ENCODE measurements at places on chromosomes 2 and 18. TPM values are rescaled to one million over a fixed set of nuclear protein-coding genes. Genes with fewer than 3 reads are reported as not detected.

DNA sequence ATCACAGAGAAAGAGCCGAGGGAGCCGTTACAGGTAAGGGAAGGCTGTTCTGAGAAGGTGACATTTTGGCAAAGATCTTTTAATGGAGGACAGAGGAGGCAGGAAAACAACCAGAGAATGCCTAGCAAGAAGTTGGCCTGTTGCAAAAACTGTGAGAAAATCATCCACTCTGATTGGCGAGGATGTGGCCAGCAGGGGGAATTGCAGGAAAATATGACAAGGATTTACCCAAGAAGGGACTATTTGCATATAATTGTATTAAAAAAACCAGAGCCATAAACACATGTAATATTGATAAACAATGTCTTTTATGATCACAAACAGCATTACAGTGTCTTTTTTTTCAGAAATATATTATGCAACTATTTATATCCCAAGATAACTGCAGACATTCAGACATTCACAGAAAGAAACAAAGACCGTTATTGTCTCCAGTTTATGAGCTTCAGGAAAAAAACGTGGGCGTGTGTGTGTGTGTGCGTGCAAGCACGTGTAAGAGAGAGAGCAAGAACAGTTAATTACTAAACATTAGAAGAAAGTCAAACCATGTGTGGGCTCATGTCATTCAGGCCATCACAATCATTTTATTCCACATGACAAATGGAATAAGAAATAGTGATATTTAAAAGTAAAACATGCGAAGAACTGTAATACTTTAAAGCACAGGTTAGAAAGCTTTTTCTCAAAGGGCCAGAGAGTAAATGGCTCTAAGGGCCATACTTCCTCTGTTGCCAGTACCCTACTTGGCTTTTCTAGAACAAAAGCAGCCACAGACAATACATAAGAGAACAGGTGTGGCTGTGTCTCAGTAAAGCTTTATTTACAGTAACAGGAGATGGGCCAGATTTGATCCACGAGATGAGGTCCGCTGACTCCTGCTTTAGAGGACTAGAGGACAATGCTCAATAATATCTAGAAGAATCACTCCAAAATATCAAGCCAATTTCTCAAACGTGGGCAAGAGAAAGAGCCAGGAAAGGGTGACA lies 324.1 kb downstream of the DLGAP1 start:
- DNase-seq = peak; percentile 24

DNA sequence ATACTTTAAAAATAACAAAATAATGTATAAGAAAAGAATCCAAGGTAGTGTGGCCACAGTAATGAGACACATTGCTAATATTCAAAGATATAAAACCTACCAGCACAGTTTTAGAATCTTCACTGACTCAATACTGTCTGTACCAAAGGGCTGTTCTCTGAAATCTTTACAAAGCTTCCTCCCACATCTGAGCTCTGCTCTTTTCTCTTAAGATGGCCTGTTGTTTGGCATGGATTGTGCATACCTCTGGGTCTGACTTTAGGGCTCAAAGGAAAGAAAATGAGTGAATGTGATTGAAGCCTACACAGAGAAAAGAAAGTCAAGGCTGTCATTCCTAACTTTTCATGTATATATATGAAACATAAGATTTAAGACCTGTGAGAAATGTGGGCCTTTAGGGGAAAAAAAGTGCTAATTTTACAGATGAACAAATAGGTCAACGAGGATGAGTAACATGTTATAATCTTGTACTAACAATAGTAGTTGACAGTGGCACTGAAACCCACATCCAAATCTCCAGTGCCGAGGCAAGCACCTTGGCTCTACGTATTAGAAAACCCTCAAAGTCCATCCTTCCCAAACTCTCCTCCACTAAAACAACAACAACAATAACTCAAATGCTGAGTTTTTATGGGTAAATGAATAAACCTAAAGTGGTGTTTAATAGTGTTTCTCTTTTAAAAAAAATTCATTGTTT lies 114.2 kb downstream of the ZNF521 start:
- DNase-seq = no peak

DNA sequence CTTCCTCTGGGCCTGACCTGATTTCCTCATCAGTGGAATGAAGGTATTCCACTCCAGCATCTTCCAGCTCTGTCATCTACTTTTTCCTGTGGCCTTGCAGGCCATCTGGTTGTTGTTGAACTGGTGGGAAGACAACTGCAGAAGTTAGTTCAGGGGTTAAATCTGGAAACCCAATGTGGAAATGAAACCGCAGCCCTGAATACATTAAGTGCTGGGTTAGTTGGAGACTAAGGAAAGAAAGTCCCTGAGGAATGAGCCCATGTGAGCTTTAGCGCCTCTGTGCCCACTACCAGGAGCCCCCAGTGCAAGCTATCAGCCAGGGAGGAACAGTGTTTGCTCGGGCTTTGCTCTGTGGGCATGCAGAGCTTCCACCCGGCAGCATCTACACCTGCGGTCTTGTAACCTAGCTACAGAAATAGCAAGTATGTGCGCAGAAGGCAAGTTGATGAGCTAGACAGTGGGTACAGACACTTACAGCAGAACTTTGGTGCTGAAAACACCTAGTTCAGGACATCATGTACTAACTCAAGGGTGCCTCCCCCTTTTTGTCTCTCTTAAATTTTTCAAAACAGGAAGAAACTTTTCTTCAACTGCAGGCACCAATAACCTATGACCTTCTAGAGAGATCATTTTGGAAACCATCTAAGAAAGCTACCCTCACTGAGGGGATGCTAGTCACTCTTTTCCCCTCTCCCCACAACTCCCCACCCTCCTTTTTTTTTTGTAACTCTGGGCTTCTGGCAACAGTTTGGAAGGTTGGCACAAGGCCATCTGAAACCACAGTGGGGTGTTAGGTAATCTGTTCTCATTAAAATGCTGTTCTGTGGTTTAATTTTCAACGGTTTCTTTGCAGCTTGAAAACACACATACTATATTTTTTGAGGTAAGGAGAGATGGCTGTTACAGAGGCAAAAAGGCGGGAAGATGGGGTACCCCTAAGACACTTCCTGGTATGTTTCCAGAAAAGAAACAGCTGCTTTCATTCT lies 18.3 kb upstream of the CXCR4 start:
- no peak for DNase-seq

GRCh38 chr18:40929399-40929798 lies 1025.6 kb upstream of the PIK3C3 start:
- DNase-seq = no peak

DNA sequence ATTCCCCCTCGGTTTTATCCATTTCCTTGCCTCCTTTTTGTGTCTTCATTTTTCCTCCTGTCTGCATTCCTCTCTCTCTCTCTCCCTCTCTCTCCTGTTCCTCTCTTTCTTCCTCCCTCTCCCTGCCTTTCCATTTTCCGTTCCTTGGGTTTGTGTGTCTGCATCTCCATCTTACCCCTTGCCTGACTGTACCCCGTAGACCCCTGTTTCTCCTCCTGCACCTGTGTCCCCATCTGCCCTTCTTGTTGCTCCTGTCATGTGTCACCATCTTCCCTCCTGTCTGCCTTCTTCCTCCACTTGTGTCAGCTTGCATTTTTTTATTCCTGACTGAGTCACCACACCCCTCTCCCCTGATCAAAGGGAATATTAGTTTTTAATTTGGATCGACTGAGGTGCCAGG lies 1.8 kb downstream of the CDK5R2 start:
- DNase-seq = no peak

DNA sequence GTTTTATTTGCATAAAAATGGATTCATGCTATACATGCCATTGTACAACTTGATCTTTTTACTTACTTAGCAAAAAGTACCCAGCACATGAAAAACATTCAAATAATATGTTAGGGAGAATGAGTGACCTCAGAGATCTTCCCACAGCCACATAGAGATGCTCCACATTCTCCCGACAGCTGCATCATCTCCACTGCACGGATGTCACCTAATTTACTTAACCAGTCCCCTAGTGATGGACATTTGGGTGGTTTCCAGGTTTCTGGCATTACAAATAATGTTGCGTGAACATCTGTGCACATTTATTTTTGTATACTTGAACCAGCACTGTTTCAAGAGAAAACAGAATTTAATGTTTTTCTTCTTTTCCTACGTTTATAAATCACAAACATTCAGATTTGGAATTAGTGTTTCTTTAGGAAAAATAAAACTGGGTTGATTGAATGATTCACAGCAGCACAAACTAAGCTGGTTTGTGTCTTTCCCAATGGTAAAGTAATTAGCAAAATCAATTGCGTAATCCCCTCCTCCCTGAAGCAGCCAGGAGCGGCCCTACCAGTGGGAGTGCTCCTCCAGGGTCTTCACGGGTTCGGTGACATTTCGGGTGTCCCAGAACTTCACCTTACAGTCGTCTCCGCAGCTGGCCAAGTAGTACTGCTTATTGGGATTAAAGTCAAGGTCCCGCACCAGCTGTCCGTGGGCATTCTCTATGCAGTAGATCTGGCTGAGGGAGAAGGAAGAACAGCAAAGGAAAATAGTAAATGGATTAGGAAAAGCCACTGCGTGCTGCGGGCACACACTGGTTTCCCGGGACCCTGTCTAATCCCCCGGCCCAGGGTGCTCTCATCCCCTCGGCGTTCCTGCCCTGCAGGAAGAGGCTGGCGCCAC lies 183.9 kb downstream of the EIPR1 start:
- DNase-seq = peak; percentile 49

- no peak for DNase-seq
Measured at GRCh38 chr2:44087714-44088092, 81.0 kb upstream of the PPM1B start.

- DNase-seq = no peak
Measured at GRCh38 chr2:54559006-54559445, 102.9 kb downstream of the SPTBN1 start.

GRCh38 chr18:37430357-37431076 lies 135.1 kb downstream of the CELF4 start:
- no peak for DNase-seq

DNA sequence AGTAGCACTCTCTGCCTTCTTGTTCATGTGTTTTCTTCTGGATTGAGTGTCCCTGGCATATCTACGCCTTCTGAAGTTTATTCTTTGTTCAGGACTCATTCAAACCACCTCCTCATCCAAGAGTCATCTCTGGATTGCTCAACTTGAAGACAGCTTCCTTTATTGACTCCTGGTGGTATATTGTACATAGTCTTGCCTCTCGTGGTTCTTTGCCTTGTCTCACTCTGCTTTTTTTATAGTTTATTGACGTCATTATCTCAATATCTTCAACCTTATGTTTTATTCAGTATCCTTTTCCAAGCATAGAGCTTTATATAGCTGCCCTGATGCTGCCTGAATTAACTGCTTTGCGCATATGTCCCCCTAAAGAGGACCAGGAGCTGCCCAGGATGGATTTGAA lies 161.7 kb downstream of the INSIG2 start:
- no peak for DNase-seq

The CD28 gene
- 2.4 TPM for total RNA-seq

The EIF4E2 gene
- 127 TPM for total RNA-seq

The REG3A gene
- not detected for total RNA-seq

The SLC11A1 gene
- total RNA-seq = 6.8 TPM

The PRSS56 gene
- total RNA-seq = 0.82 TPM

The SLC39A6 gene
- 39.5 TPM for total RNA-seq

The DQX1 gene
- total RNA-seq = 2.5 TPM

The FAM228A gene
- 1.3 TPM for total RNA-seq

The RGPD4 gene
- total RNA-seq = not detected

The CCBE1 gene
- 5.3 TPM for total RNA-seq

The KCNG2 gene
- not detected for total RNA-seq

The EHBP1 gene
- total RNA-seq = 104 TPM

The CRACDL gene
- 5.7 TPM for total RNA-seq

The ESPNL gene
- total RNA-seq = 1.0 TPM

The COL4A4 gene
- total RNA-seq = 4.9 TPM

The CTLA4 gene
- 1.2 TPM for total RNA-seq

The ZAP70 gene
- 3.7 TPM for total RNA-seq

Measured in tongue (tissue), 3 donors.